ENCODE measurements at places on chromosomes 13 and 19.

DNA sequence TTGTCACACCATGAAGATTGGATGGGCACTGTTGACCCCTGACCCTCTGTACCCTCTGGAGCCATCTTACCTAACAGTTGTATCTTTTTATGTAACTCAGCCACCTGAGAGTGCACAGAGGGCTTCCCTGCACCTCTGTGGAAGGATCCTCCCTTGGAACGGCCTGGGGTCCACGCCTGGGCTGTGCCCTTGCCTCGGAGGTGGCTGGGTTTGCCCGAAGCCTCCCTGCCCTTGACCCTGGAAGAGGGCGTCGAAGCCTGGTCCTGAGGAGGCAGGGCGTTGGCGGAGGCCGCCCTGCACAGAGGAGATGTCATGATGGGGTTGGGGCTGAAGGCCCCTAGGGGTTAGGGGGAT, 241 bp downstream of the ODAD3 start:
- no peak for DNase-seq

DNA sequence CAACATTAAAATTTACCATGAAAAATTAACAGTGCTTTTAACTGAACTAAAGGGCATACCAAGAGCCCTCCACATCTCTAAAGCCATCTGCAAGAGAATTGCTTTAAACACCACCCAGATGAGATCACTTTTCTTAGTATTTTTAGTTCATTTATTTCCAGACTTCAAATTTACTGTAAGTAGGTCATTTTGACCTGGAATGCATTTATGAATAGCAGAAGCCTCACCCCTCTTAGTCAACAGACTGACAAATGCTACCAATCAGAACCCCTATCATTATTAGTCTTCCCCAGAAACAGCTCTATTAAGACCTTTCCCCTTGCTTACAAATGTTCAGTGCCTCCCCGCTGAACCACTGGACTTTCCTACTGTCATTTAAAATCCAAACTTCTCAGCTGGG, 27.3 kb downstream of the RUBCNL start:
- DNase-seq, result no peak

DNA sequence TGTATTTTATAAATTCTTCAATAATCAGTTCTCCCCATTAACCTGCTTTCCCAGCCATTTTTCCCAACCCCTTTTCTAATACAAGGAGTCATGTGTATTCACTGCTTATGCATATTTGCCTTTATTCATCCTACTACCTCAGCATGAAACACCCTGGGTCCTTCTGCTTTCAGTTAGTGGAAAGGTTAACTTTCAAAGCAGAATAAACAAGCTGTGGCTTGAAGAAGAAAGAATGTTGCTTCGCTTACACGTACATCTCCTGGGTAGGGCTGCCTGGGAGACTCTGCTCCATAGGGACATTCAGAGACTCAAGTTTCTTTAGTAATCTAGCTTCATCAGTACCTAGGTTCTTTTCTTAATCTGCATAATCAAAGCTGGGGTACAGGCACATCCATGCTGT, 567.8 kb upstream of the SLC10A2 start:
- DNase-seq, result no peak

DNA sequence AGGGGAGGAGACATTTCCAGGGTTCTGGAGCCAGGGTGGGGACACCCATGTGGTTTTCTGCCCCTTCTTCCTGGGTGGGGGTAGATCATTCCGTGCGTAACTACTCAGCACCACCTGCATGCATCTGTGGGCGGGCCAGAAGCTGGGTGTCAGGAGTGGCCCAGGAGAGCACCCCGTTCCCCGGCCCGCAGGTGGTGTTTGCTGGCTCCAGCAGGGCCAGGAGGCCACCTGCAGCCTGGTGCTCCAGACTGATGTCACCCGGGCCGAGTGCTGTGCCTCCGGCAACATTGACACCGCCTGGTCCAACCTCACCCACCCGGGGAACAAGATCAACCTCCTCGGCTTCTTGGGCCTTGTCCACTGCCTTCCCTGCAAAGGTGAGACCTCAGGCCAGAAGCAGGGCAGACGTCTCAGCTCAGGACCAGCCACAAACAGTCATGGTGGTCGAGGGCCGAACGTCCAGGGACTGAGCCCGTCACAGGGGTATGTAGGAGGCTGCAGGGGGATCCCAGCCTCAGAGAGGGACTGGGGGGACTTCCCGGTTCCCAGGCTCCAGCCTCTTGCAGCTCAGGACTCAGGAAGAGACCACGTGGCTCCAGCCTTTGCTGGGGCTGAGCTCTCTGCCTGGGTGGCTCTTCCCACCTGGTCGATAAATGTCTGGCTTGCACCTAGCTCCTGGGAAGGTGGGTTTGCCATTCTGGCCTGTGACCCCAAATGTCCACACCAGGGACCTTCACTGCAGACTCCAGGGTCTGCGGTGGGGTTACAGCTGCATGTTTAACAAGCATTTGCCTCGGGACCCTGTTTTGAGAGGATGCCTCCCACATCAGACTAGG, 1.6 kb downstream of the FSTL3 start:
- DNase-seq, result no peak

DNA sequence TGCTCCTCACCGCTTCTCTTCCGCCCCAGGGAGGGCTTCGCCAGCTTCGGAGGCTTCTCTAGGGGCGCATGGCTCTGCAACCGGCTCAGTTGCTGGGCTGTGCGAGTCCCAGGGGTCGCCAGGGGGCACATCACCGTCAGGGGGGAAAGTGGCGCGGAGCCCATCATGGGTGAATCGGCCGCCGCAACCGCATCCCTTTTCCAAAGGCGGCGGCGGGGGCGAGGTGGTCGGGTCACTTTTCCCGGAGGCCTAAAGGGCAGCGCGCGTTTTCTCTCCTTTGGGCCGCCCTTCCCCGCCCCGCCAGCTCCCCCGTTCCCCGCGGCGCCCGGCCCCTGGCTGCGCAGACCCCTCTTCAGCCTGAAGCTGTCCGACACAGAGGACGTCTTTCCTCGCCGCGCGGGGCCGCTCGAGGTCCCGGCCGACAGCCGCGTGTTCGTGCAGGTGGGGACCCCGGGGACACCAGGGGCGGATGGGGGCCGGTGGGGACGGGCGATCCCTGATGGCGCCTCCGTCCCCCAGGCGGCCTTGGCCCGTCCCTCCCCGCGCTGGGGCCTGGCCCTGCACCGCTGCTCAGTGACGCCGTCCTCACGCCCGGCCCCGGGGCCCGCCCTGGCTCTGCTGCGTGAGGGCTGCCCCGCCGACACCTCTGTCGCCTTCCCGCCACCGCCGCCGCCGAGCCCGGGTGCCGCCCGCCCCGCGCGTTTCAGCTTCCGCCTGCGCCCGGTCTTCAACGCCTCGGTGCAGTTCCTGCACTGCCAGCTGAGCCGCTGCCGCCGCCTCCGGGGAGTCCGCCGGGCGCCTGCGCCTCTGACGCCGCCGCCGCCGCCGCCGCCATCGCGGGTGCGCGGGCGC, 1.7 kb downstream of the TGFBR3L start:
- peak; percentile 60 for DNase-seq
